ENCODE measurements at places on chromosomes 11 and 22. TPM values are rescaled to one million over a fixed set of nuclear protein-coding genes. Genes with fewer than 3 reads are reported as not detected.

The BRSK2 gene
- 2.3 TPM for polyA plus RNA-seq

The GRIA4 gene
- polyA plus RNA-seq, result 0.05 TPM

The KCNJ1 gene
- 0.09 TPM for polyA plus RNA-seq

The ART5 gene
- polyA plus RNA-seq, result 1.1 TPM

The CD3D gene
- polyA plus RNA-seq, result 0.27 TPM

The ELF5 gene
- not detected for polyA plus RNA-seq

The APOA1 gene
- 43.0 TPM for polyA plus RNA-seq

The OR2AG1 gene
- not detected for polyA plus RNA-seq

The CEP126 gene
- 3.1 TPM for polyA plus RNA-seq
